ENCODE measurements at places on chromosomes 2 and 18.

GRCh38 chr2:72157871-72158771 lies 10.5 kb upstream of the CYP26B1 start:
- DNase-seq: no peak

- DNase-seq: no peak
These were observed 448.9 kb upstream of the SLC14A2 start for GRCh38 chr18:45166341-45166835.

DNA sequence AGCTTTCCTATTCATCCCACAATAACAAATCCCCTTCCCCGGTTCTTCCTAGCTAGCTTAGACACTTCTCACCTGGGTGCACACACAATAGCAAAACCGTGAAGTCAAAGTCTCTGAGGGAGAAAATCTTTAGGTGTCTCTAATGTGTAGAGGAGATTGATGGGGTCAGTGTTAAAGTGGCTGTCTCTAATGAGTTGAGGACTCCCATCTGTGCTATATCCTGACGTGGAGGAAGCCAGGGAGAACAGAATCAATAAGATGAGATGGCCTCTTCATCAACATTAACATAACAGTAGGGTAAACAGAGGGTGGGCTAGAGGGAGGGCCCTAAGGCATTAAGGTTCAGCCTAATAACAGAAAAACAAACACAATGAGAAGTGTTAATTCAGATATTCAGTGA lies 120.4 kb downstream of the SLC5A7 start:
- no peak for DNase-seq

DNA sequence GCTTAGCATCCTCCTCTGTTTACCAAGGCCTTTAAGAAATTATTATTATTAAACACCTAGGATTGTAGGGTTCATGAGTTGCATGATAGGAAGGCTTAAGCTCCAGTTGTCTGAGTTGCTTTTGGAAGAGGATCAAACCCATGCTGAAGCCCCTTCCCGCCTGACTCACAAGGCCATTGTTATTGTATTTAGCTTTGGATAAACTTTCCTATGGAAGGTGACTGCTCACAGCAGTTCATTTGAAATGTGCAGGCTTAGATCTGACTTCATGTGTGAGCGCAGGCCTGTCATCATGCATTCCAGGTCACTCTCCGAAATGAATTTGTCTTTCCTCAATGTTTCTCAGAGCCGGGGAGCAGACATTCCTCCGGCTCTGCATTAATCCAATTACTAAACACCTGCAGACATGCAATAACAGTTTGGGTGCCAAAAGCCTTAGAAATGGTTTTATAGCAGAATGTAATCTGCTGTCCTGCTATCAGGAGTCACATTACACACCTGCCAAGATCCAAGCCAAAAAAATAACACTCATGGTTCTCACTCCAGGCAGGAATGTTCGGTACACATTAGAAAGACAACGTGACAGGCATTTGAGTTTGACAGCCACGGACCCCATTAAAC lies 119.9 kb downstream of the OSR1 start:
- DNase-seq: no peak

DNA sequence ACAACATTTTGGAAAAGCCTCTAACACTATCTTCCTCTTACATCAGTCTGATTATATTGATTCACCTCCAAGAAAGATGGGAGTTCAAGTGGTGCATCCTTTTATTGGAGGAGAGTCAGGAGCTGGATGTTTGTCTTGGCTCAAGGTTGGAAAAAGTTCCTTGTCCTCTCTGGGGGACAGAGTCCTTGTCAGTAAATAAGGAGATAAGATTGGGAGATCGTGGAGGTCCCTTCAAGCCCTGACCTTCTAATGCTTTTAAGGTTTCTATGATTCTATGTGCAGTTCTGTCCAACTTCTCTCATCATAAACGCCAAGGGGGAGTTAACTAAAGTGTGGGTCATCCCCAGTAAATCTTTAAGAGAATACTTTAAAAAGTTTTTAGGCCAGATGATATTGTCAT lies 60.9 kb upstream of the CCBE1 start:
- no peak for DNase-seq

DNA sequence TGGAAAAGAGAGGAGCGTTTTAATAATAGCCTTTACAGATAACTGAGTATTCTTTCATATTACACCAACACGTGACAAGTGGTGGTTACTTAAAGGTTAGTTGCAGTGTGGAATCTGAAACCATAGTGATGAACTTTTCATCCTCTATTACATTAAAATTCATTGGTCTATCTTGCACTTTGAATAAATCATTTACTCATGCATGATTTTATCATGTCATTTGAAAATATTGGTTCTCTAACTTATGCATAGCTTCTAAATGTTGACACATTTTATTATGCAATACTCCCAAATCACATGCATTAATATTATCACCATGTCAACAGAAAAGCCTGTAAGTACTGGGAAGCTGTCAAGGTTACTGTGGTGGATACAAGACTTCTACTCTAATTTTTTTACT lies 1432.2 kb downstream of the LRP1B start:
- DNase-seq: no peak

- DNase-seq: no peak
These were observed 5.6 kb upstream of the STPG4 start for GRCh38 chr2:47160660-47161059.

DNA sequence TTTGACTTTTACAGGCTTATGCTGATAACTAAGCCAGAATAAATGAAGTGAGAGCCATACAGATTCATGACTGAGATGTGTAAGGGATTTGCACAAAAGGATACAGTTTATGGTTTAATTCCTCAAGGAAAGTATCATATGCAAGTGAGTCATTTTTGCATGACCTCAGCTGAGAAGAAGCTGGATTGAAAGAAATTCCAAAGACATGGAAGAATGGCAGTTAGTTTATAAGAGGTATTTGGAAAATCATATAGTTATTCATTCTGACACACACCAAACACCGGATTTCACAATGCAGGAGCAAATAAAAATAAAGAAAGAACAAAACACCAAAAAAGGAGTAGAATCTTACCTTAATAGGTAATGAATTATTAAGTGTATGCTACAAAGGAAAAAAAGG lies 83.2 kb upstream of the RND3 start:
- no peak for DNase-seq

DNA sequence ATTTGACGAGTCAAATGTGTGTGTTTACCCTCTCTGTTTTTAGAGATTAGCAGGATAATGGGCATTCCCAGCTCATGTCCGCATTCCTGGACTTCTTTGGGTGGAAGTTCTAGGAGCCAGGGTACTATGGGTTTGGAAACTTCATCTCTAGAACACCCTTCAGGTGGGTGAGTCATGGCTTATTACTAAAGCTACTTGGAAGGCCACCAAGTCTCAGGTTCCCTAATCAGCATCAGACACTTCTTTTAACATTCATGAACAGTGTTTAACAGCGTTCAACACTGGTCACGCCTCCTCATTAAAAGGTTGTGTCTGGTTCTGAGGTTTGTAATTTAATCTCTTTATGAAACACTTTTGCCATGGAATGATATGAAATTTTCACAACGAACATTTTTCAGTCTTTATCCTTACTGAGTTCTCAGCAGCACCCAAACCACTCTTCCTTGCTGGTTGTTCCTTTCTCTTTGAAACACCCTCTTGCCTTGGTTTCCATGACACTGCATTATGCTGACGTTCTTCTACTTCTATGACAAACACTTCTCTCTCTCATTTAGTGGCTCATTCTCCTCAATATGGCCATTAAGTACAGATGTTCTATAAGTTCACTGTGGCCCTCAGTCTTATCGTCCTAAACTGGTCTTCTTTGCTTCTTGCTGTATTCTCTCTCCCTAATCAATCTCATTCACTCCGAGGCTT lies 49.3 kb downstream of the MMADHC start:
- DNase-seq: no peak

GRCh38 chr18:71398531-71398930 lies 1109.7 kb downstream of the SOCS6 start:
- DNase-seq: no peak

GRCh38 chr2:231661422-231662027 lies 46.8 kb upstream of the PTMA start:
- no peak for DNase-seq

- DNase-seq: no peak
These were observed 555.8 kb downstream of the SATB2 start for GRCh38 chr2:198901894-198902293.

DNA sequence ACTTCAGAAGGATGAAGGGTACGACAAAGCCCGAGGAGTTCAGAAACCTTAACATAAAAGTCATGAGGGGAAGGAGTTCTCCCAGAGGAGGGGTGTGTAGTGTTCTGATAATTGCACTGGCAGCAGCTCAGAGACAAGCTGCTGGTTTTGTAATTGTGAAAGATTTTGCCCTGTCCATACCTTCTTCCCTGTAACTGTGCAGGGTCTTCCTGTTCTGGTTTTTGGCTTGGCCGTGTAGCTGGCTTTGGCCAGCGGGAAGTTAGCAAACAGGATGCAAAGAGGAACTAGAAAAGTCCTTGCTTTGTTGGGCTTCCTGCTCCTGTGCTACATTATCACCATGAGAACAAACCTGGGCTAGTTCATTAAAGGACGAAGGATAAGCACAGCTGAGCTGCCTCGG lies 160.8 kb downstream of the LPIN1 start:
- no peak for DNase-seq
